ENCODE measurements at places on chromosomes 1 and 21. TPM values are rescaled to one million over a fixed set of nuclear protein-coding genes. Genes with fewer than 3 reads are reported as not detected.

HES2 gene
- total RNA-seq, result 0.36 TPM

UBL4B gene
- not detected for total RNA-seq

ANXA9 gene
- 1.5 TPM for total RNA-seq

- no peak for DNase-seq
These were observed 199.6 kb downstream of the TRABD2B start for GRCh38 chr1:47797575-47797974.

OR2T34 gene
- total RNA-seq, result not detected

DNA sequence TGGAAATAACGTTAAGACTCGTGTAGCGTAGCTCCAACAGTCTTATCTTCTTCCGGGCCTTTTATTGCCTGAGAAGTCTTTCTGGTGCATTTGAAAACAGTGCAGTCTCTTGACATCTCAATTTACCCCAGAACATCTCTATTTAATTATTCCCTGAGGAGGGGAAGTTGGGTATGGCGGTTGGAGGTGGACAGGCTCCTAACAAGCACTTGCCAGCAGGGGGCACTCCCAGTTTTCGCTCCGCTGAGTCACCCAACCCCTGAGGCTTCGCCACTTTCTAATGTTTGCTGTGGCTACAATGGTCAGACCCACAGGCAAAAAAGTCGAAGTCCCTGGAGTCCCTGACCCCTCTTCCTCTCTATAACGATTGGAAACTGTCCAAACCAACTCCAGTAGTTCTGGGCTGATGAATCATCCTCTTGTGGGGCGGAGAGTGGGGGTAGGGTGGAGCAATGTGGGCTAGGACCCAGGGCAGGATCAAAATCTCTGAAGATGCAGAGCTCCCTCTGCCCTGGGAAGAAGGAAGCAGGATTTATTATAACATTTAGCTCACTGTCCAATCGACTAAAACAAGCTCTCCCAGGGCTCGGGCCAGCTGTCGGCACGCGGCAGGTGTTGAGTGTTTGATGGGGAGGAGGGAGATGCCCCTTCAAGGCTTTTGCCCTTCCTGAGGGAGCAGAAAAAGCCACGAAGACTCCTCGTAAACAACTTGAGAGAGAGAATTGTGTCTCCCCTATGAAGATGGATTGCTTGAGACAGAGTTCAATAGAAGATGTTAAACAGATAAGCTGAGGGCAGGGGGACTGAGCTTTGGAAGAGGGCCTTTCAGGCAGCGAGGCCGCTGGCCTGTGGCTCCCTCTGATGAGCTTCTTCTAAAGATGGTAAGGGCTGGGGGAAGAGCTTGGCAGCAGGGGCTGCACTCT, 85.7 kb downstream of the BRINP2 start:
- peak; percentile 49 for DNase-seq

C1orf167 gene
- 1.3 TPM for total RNA-seq

RUNX3 gene
- 0.82 TPM for total RNA-seq
